ENCODE measurements at places on chromosomes 5 and 9. TPM values are rescaled to one million over a fixed set of nuclear protein-coding genes. Genes with fewer than 3 reads are reported as not detected.

DNA sequence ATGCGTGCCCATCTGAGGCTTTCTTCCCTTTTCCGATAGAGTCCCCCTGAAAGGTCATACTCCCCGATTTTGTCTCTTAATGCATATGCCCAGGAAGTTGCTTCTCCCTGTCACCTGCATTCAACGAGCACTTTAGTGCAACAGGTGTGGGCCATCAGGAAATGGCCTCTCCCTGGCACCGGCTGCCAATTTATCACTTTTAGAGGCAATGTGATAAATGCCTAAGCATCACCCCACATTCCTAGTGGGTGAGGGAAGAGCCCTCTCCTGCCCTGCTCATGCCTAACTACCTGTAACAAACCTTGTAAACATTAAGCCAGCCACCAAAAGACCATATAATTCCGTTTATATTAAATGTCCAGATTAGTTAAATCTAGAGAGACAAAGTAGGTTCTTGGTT is 1.1 kb upstream of the SNAPC3 start:
- peaks cover 20% of the 10 kb centered on the region for H3K36me3 ChIP-seq
- H3K4me1 ChIP-seq = peaks cover 3% of the 10 kb centered on the region
- no peak for DNase-seq
- no peak overlapping the region for H3K4me3 ChIP-seq
- no peaks in the 10 kb centered on the region for H3K27me3 ChIP-seq

DNA sequence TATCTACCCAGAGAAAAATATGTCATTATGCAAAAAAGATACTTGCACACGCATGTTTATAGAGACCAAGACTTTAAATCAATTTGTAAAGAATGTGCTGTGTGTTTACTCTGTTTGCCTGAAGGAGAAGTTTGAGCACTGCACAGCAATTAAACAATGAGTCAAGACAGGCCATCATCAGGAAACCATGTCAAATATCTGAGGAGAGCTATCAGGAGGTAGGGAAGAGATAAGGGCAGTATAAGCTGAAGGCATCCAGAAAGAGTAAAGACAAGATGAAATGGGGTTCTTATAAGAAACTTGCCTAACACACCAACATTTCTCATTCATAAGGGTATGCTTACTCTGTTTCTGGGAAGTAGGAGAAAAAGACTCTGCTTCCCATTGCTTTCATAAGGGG is 405.8 kb upstream of the PTGER4 start:
- H3K27ac ChIP-seq = no peak overlapping the region
- H3K4me1 ChIP-seq = no peaks in the 10 kb centered on the region
- H3K36me3 ChIP-seq = no peaks in the 10 kb centered on the region
- DNase-seq = no peak
- no peaks in the 10 kb centered on the region for H3K27me3 ChIP-seq

DNA sequence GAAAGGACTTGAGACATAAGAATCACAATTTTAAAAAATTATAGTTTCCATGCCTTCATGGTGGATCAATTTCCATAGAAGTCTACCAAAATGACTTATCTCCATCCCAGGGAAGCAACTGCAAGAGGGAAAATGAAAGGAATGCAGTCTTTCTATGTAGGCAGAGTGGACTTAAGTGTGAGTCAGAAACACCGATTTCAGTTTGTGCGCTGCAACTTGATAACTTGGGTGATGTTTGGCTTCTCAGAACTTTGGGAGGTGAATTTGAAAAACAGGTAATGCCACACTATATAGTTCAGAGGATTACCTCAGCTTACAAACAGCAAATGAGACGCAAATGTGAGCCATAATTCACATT is 708 bp upstream of the CSNK1G3 start:
- H3K4me3 ChIP-seq = peak overlapping the region; percentile 86
- no peaks in the 10 kb centered on the region for H3K36me3 ChIP-seq
- peaks cover 24% of the 10 kb centered on the region for H3K4me1 ChIP-seq
- H3K27me3 ChIP-seq = no peaks in the 10 kb centered on the region
- DNase-seq = no peak
- H3K27ac ChIP-seq = peak overlapping the region; percentile 47

- peaks cover 49% of the 10 kb centered on the region for H3K4me1 ChIP-seq
- no peak overlapping the region for H3K4me3 ChIP-seq
- no peaks in the 10 kb centered on the region for H3K36me3 ChIP-seq
Observed at GRCh38 chr9:133141833-133142595, 21.0 kb upstream of the RALGDS start.

GRCh38 chr9:81687521-81688261 is 1.7 kb downstream of the TLE1 start:
- H3K4me3 ChIP-seq = peak overlapping the region; percentile 72
- no peaks in the 10 kb centered on the region for H3K27me3 ChIP-seq
- peak overlapping the region; percentile 11 for H3K27ac ChIP-seq
- no peaks in the 10 kb centered on the region for H3K36me3 ChIP-seq

The PMPCA gene
- 116 TPM for total RNA-seq

GRCh38 chr5:82147860-82148573 is 130.1 kb downstream of the RPS23 start:
- no peaks in the 10 kb centered on the region for H3K27me3 ChIP-seq
- DNase-seq = no peak
- no peaks in the 10 kb centered on the region for H3K36me3 ChIP-seq
- no peak overlapping the region for H3K4me3 ChIP-seq

The MSMP gene
- total RNA-seq = 1.2 TPM

- DNase-seq = no peak
- peaks cover 28% of the 10 kb centered on the region for H3K36me3 ChIP-seq
- no peaks in the 10 kb centered on the region for H3K27me3 ChIP-seq
- H3K4me3 ChIP-seq = no peak overlapping the region
- H3K4me1 ChIP-seq = peaks cover 13% of the 10 kb centered on the region
Observed at GRCh38 chr5:6718718-6719117, 5.5 kb downstream of the TENT4A start.

DNA sequence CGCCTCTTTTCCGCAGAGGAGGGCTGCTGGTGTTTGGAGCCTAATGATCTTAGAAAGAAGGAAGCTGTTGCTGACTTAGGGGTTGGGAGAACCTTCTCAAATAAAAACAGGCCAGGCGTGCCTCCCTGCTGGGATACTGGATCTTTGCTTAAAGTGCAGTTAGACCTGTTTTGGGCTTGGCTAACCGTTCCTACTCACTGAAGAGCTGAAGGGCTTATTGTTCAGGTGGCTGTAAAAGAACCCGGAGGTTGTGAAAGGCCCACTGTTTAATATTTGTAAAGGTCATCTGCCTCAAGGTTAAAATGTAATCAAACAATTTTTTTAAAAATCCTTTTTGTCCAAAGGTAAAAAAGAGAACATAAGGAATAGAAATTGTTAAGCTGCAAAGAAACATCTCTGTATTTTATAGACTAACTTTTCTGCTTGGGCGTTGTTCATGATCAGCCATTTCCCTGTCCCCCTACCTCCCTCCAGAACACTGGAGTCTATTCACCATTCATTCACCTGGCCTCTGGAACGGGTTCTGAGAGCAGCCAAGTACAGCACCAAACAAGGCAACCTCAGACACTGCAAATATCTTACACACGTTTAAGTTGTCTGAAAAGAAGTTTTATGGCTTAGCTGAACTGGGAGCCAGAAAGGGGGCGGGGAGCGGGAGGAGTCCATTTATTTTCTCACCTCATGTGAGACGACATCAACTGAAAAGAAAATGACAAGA is 18.6 kb upstream of the MTMR12 start:
- no peaks in the 10 kb centered on the region for H3K27me3 ChIP-seq
- H3K4me1 ChIP-seq = peaks cover 11% of the 10 kb centered on the region
- no peak overlapping the region for H3K4me3 ChIP-seq
- H3K36me3 ChIP-seq = no peaks in the 10 kb centered on the region
- no peak for DNase-seq

DNA sequence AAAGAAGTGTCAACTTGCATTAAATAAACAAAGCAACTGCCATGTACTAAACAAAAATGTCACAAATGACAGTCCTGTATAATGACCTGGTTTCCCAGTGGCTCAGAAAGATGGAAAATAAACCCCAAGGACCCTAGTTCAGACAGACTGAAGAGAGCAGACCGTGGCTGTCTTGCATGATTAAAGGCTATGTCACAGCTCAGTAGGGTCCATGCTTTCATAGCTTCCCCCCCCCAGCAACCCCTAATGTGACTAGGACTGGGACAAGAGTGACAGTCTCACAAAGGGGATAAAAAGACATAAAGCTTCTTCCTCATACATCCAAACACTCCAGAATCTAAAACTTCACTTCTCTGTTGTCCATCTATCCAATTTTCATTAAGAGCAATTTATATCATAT is 113.6 kb downstream of the NR6A1 start:
- H3K4me1 ChIP-seq = peaks cover 46% of the 10 kb centered on the region
- peak overlapping the region; percentile 62 for H3K4me3 ChIP-seq
- H3K27me3 ChIP-seq = no peaks in the 10 kb centered on the region
- DNase-seq = no peak

DNA sequence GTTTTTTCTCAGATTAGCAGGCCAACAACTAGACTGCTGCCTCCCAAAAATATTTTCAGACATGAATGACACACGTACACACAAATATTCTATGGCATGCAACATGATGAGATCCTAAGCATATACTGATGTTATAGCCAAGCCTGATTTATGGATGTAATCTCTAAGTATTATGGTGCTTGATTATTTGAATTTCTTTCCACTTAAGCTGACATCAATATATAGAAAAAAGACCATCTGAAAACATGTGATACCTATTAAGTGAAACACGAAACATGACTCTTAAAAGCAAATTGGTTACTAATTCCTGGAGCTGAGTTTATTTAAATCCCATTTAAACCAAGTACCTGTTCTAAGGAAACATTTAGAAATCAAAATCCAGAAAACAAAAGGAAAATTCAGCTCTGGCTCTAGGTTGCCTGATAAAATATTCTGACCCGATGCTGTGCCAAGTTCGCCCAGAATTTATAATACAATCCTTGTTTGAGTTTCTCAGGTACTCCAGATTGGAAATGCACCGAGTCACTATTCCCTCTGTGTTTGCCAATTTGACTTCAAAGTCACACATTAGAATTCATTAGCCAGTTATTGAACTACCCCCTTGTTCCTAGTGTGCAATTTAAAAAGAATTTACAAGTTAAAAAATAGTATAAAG is 548.6 kb downstream of the CSNK1G3 start:
- H3K4me1 ChIP-seq = no peaks in the 10 kb centered on the region
- no peak overlapping the region for H3K27ac ChIP-seq
- H3K27me3 ChIP-seq = no peaks in the 10 kb centered on the region
- no peaks in the 10 kb centered on the region for H3K36me3 ChIP-seq

DNA sequence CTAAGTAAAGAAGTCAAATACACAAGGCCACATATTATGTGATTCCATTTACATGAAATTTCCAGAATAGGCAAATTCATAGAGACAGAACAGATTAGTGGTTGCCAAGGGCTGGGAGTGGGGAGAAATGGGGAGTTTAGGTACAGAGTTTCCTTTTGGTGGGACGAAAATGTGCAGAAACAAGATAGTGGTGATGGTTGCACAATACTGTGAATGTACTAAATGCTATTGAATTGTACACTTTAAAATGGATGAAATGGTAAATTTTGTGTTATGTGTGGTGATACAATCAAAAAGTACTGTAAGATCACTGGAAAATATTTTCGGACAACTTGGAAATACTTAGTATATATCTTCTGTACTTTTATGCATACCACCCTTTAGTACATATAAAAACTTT is 15.0 kb downstream of the ECM2 start:
- DNase-seq = no peak
- no peaks in the 10 kb centered on the region for H3K4me1 ChIP-seq
- H3K27me3 ChIP-seq = no peaks in the 10 kb centered on the region
- H3K4me3 ChIP-seq = no peak overlapping the region
- no peaks in the 10 kb centered on the region for H3K36me3 ChIP-seq
